NCI-H1417 treated with DMSO at 0.1 percent for 48 hours (cell line): ENCODE measurements at places on chromosomes 3 and 15.
A peak's percentile ranks its signal among the peaks of the same experiment; 100 is the strongest.

GRCh38 chr3:14329116-14329830 lies 73.1 kb upstream of the SLC6A6 start:
- peak; percentile 86 for DNase-seq

- no peak for DNase-seq
Observed at GRCh38 chr3:16759227-16759903, 125.4 kb upstream of the PLCL2 start.

- DNase-seq = no peak
Observed at GRCh38 chr15:51738553-51738952, 1.1 kb upstream of the LYSMD2 start.

GRCh38 chr15:48712546-48712945 lies 67.0 kb upstream of the FBN1 start:
- DNase-seq = no peak

DNA sequence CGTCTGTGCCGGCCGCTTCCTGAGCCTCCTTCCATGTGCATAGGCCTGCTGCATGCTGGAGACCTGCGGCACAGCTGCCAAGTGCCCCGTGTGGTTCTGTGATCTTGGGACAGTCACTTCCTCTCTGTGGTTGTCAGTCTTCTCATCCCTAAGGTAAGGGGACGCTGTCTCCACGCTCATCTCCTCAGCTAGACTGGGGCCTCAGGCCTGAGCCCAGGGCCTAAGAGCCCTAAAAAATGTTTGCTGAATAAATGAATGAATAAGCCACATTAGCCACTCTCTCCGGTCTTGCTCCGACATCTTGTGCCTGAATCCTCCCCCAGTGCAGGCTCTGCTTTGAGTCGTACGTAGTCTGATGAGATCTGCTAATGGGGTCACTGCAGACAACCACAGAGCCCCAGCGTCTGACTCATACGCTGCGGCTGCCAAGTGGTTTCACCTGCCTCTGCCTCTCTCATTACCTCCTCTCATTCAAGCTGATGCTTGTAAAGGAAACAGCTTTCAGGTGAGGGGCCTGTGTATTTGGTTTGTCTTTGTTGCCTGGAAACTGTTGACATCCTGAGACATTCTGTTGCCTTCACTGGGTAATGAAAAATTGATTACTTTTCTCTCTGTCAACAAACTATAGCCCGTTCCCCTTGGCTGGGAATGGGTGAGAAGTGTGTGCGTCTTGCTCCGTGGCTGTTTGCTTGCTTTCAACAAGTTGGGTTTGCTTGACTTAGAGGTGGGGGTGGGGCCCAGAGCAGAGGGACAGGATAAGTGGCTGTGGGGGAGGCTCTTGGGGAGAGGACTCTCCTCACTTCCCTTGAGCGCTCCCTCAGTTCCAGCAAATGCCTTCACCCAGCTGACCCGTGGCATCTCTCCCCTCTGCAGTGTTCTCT lies 15.9 kb downstream of the RPLP1 start:
- peak; percentile 96 for DNase-seq

DNA sequence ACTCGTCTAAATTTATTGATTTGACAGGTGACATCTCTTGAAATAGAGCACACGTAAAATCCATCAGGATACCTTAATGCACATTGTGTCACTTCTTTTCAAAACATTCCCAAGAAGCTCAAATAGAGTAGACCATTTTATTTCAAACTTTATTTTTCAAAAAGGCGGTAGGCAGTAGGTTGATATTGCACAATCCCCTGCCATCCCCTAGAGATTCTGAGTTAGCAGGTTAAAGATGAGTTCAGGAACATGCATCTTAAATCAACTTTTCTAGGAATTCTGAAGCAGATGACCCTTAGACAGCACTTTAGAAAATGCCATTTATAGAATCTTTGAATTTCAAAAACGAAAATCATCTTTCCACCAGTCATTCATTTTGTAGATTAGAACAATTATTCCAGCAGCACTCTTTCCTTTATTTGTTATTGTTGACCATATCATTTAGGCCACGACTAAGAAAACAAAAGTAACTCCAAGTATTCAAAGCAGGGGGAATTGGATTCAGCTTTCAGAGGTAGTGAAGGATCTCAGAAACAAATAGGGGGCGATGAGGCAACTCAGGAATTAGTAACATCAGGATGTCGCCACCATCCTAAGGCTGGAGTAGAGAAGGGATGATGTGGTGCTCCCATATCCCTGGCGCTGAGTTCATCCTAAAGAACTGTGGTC lies 198.2 kb upstream of the MCTP2 start:
- DNase-seq = no peak

DNA sequence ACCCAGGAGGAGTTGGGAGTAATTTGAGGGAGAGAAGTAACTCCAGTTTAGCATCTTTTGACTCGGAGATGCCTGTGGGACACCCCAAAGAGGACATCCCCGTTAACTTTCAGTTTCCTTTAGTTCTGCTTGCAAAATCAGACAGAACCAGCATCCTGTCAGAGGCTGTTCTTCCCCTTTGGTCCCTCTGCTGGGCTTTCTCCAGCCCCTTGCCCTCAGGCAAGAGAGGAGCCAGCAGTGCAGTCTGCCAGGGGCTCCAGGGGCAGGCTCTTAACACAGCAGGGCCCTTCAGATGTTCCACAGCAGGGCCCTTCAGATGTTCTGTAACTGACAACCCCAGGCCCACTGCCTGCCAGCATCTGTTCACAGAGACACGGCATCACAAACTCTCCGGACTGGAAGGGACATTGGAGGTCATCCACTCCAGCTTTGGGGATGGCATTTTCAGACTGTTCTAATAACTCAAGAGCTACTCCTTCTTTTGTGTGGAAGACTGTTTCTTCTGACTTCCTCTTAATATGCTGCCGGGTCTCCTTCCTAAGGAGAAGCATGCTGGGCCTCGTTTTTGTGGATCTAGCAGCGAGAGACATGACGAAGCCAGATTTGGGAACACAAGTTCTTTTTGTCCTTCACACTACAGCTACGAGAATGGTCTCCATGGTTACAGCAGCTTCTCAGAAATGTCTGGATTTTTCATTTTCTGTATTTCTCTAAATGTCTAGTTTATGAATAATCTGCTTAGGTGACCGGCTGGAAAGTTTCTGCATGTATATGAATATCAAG lies 51.9 kb downstream of the KY start:
- DNase-seq = no peak

GRCh38 chr3:27458929-27459328 lies 25.3 kb downstream of the SLC4A7 start:
- DNase-seq = no peak

DNA sequence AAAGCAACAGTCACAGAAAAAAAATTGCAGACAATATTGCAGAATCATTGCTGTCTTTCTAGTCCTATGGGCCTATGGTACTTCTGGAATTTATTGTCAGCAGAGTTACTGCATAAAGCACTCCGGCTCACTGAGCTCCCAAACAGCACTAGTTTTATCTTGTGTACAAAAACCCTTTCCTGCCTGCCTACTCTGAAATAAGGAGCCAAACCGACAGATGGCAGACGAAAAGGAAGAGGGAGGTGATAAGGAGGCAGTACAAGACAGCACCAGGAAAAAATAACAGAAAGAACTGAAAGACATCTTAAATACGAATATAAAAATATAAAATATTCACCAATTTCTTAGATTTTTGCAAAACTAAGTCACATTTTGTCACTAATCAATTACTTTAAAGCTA lies 15.6 kb downstream of the HERC1 start:
- DNase-seq = no peak

DNA sequence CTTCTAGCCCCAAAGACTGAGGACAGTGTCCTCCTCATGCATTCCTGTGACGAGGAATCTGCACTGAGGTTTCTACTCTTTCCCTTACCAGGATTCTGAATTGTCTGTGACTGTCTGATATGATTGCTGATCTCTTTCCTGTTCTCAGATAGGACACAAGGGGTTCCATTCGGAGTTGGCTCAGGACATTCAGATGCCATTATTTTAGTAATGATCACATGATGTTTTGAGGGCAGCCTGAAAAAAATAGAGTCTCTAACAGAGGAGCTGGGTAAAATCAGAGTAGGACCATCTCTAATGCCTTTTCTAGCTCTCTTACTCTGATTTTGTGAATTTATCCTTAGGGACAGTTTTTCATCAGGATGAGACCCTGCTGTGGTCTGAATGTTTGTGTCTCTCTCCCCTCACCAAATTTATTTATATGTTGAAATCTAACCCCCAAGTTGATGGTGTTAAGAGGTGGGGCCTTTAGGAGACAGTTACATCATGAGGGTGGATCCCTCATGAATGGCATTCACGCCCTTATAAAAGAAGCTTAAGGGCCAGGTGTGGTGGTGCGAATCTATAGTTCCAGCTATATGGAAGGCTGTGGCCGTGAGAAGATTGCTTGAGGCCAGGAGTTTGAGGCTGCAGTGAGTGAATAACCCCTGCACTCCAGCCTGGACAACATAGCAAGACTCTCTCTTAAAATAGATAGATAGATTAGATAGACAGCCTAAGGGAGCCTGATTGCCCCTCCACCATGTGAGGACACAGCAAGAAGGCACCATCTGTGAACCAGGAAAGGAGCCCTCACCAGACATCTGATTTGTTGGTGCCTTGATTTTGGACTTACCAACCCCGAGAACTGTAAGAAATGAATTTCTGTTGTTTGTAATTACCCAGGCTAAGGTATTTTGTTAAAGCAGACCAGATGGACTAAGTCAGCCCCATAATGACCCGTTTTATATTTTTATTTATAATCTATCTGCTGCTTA lies 24.4 kb downstream of the FNDC3B start:
- no peak for DNase-seq

DNA sequence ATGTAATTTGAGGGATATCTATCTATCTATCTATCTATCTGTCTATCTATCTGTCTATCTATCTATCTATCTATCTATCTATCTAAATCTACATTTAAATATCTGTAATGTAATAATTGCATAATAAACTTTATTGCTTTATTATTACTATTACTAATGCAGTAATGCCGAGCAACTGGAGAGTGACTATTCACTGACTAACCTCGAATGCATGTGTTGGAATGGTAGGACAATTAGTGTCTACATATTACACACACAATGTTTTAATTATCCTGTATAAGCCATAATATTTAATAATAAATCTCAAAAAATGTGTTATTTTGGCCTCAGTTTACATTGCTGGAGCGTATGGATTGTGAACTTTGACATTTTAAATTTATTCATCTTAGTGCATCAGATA lies 25.2 kb upstream of the CNTN3 start:
- no peak for DNase-seq

DNA sequence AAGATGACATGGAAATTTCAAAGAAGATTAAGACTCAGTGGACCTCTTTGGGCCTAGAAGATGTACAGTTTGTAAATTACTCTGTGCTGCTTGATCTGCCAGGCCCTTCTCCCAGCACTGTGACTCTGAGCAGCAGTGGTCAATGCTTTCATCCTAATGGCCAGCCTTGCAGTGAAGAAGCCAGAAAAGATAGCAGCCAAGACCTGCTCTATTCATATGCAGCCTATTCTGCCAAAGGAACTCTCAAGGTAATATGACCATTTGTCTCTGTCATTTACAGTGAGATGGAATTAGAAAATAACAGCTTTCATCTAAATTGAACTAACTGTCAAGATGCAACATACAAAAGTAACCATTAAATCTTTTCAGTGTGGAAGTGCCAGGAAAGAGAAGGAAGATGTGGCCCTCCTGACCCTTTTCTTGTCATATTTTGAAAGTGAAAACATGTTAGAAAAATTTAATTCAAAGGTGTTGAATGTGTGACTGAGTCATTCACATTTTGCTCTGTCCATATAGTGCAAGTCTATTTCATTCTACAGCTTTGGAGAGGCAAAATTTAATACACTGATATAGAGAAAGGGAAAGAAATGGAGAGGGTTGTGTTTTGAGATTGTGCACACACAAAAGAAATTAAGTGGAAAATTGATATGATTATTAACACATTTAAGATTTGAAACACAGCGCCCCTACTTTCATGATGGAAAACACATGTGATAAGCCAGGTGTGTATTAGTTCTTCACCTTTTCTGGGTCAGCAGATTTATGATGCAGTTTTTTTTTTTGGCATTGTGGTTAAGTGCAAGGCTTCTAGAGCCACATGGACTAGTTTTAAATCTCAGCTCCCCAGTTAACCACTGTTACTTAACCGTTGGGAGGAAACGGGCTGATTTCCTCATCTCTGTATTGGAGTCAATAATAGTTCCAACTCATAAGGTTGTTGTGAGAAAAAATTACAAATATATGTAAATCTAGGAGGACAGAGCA lies 375.1 kb downstream of the NAALADL2 start:
- DNase-seq = no peak

- no peak for DNase-seq
Observed at GRCh38 chr3:51799879-51800749, 21.1 kb upstream of the IQCF6 start.

DNA sequence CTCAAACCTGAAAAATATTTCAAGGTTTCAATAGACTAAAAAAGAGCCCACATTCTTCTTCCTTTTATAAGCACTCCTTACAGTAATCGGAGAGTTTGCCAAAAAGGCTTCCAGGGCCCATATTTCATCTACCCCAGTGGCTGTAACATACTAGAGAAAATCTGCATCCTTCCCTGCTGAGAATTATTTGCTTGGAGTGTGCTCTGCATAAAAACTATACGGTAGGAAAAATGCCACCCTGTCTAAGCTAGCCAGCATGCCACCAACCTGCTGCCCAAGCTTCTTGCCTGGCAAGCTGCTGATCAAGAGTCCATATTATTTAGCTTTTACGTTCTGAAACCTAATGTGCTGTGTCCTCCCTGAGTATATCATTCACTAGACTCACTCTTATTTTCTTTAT lies 107.1 kb downstream of the FGF12 start:
- DNase-seq = no peak

- no peak for DNase-seq
Observed at GRCh38 chr15:74461847-74462511, 1.0 kb upstream of the UBL7 start.
